ENCODE measurements at places on chromosomes 1 and 21.

GRCh38 chr21:20667931-20668330 is 330.3 kb upstream of the NCAM2 start:
- DNase-seq = no peak

- peak; percentile 97 for DNase-seq
Observed at GRCh38 chr1:214002060-214002459, 14.3 kb downstream of the PROX1 start.

GRCh38 chr1:170168265-170168664 is 22.5 kb downstream of the NTMT2 start:
- peak; percentile 10 for DNase-seq

GRCh38 chr1:238582816-238583215 is 692.1 kb upstream of the ZP4 start:
- DNase-seq = no peak

- no peak for DNase-seq
Observed at GRCh38 chr1:228914700-228915099, 179.4 kb downstream of the RHOU start.

DNA sequence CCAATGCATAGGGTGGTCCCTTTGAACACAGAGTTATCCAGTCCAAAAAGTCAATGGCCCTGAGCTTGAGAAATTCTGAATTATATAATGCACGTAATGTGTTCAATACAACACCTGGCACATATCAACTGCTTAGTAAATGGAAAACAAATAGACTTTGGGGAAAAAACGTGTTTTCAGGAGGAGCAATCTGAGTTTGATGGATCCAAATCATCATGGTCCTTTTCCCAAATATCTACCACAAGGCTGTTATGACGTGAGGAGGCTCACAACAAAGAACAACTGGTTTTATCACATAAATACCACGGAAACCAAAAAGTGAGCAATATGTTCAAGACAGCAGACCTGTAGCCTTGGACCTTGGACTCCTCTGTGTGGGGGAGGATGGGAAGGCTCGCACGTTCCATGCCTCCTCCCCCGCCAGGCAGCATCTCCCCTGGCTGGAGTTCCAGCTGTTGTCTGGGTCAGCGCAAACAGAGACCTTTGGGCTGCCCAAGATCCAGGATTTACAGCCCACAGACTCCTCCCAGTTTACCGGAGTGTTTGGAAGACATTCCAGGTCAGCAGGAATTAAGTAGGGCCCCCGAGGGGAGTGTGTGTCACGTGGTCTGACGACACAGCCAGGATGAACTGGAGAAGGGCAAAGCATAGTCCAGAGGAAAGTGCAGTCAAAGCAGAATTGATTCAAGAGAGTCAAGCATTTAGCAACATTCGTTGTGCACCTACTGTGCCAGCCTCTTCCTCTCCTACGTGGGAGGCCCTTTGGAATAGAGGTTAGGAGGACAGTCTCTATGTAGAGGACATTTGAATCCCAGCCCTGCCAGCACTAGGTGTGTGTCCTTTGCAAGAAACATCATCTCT is 32.2 kb upstream of the MED18 start:
- no peak for DNase-seq

DNA sequence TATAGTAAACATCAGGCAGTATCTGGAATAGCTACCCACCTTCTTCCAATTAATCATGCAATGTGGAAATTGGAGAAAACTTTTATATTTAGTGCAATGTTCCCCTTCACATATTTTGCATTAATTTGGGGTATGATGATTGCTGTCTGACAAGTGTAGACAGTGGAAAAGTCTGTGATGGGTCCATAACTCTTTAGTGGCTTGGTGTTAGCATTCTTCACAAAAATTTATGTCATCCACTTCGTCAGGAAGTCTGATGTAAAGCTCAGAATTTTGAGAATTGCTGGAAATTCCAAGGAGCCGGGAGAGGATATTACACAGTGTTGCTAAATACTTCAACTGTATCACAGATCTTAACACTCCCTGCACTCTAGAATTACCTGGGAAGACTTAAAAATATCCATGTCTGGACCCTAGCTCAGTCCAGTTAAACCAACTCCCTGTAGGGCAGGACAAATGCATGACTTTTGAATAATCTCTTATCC is 549.7 kb upstream of the PLXNA2 start:
- DNase-seq = no peak

GRCh38 chr1:154578058-154578418 is 10.5 kb downstream of the CHRNB2 start:
- no peak for DNase-seq

GRCh38 chr21:16838331-16838730 is 674.5 kb upstream of the CXADR start:
- no peak for DNase-seq

DNA sequence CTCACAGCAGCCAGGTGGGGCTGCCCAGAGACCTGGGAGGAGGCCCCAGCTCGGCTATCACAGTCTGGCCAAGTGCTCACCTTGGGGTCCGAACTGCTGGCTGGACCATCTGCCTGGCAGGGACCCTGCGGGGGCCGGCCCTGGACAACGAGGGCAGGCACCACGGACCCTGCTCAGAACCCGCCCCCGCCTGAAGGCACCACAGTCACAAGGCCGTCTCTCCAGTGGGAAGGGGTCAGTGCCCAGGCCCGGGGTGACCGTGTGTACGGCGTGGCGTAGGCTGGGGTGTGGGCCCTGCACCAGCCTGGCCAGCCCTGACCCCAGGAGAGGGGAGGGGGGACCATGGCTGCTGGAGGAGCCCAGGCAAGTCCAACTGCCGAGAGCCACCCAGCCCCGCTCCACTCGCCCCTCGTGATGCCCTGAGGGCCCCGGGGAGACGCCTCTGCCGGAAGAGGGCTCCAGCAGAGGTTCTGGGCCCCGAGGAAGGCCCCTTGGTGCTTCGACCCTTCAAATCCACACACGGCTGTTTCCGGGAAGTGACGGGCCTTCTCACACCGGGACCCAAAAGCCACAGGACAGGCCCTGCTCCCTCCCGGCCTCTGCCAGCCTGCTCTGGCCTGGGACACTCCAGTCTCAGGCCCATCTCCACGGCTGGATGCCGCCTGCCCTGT is 11.2 kb upstream of the RNF223 start:
- no peak for DNase-seq

DNA sequence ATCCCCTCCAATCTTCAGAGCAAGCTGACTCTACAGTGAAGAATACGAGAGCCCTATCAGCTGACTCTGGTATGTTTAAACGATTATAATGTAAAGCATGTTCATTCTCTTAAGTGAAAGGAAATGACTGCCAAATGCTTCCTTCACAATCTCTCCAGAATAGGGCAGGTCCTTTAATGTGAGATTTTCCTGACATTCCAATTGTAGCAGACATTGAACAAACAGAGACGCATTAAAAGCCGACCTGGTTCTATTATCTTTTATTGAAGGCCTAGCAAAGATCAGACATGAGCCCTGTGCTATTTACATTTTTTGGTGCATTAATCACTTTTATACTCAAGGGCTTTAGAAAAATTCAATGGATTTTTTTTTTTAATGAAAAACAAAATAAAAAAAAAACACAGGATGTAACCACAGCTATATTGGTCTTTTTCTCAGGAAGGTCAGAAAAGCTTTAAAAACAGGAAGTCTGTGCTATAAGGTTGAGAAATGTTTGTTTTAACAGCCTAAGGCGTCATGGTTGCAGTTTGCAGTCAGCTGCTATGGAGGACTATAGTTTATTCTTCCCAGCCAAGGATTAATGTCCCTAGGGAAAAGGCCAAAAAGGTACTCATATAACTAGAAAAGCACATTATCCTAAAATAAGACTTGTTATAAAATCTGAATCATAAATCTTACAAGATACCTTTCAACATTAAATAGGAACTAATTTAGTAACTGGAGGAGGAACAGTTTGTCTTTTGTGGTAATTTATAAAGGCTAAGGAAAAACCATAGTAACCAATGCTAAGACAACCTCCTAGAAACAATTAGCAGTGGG is 104.8 kb downstream of the RERE start:
- peak; percentile 96 for DNase-seq

- DNase-seq = peak; percentile 95
Observed at GRCh38 chr1:163826500-163826899, 504.7 kb downstream of the NUF2 start.

DNA sequence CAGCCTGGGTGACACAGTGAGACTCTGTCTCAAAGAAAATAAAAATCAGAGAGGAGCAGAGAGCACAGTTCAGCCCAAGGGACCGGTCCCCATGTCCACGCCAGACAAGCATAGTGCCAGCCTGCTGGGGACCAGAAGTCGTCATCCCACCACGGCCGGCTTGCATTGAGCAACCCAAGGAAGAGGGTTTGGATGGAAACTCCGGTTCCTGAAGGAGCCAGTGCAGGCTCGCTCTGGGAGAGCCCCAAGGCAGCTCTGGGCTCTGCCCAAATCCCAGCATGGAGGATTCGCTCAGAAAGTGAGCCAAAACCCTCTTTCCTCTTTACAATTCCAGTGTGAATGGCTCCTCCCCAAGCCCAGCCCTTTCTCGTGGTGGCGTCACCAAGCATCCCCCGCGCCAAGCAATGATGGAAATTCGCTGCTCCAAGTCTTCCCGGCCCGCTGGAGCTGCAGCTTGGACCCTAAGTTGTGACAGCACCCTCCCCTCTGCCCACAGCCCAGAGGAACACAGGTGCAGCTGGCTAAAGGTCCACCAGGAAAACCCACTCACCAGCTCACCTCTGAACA is 64.1 kb upstream of the SLC25A33 start:
- no peak for DNase-seq
